Activated naive CD4-positive, alpha-beta T cell treated with Interleukin-2 at 50 U/mL for 16 hours (primary cell): ENCODE measurements at places on chromosomes 7 and 10.

DNA sequence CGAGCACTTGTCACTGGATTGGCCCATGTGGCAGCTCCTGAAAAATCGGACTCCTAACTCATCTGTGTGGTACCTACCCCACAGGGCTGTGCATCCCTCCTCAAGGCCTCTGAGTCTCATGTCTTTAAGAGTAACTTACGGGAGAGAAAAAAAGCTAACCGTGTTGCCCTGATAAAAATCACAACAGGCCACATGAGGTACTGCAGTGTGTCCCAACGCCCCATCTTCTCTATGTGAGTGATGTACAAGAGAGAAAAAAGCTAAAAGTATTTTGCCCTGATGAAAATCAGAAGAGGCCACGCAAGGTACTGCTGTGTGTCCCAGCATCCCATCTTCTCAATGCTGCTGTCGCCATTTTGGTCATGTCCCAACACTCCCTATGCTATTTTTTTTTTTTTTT lies 41.2 kb upstream of the ADRB1 start:
- no peak for DNase-seq

GRCh38 chr10:35336921-35337823 lies 863 bp downstream of the CCNY start:
- peak; percentile 41 for DNase-seq

- no peak for DNase-seq
These were observed 402.6 kb downstream of the SORCS1 start for GRCh38 chr10:106761906-106762305.

DNA sequence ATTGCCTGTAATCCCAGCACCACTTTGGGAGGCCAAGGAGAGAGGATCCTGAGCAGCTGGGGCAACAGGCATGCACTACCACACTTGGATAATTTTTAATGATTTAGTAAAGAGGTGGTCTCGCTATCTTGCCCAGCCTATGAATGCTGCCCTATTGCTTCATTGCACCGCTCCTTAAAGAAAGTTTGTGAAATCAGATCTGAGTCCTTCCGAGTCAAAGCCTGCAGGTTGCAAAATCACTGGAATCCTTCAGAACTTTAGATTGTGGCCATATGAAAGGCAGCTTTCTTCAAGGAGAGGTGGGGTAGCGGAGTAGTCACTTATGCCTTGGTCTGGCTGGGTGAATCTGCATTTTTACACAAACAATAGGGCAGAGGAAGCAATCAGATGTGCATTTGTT lies 166.3 kb downstream of the ARHGAP12 start:
- no peak for DNase-seq

DNA sequence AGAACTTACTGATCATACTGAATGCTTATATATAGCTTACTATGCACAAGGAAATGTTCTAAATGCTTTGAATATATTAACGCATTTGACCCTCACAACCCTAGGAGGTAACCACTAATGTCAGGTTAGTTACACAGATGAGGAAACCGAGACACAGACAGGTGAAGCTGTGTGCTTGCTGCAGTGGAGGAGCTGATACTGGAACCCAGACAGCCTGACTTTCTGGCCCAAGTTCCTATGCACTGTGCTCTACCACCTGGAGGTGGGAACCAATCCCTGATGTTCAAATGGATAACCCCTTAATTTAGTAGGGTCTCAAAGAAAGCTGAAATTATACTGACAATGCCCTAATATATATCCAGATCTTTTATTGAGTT lies 119.6 kb downstream of the SORBS1 start:
- DNase-seq = no peak

DNA sequence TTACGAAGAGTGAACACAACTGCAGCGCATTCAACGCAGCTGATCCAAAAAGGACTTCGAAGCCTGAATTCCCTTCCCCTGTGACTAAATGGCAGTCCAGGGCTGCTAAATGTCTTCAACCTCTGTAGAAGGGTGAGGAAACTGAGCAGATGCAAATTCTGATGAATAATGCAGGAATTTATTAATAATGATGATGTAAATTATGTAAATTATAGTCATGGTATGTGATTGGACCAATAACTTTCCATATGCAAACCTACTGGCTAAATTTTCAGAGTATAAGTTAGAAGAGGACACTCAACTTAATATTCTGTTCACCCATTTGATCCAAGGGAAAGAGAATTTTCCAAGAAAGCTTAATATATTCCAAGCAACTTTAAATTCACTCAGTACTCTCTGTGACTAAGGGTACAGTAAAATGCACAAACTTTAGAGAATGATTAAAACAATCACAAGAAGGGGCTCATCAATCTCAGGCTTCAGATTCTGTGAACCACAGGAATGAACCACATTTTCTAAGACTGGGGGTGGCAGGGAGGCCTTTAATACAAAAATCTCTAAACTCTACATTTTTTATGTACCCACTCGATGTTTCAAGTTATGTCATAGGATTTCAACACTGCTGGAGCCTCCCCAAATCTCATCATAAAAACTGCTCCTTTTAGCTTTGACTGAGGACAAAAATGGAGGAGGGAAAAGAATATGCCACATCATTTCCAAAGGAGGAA lies 3.5 kb downstream of the FGFR2 start:
- DNase-seq = no peak

DNA sequence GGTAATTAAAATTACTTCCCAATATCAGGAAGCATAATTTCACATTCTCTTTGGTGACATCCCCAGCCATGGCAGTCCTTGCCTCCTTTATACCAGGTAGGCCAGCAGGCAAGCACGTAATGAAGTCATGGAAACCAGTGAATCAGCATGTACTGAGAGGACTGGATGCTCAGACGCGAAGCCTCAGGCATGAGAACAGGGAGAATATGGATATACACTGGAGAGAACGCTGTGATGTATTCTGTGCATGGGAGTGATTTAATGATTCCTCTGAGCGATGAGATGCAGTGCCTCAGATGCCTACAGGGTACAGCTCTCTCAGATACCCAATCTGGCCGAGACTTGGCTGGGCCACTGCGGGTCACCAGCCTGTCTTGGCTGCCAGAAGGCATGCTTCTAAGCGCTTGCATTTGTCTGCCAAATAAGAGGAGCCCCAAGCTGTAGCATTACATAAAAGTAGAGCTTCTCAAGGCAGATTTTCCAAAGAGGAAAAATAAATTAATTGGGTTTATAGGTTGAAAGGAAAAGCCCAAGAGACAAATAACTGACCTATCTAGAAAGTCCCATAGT lies 238.1 kb downstream of the RELN start:
- no peak for DNase-seq

GRCh38 chr7:96697822-96698221 lies 11.8 kb downstream of the SEM1 start:
- no peak for DNase-seq

DNA sequence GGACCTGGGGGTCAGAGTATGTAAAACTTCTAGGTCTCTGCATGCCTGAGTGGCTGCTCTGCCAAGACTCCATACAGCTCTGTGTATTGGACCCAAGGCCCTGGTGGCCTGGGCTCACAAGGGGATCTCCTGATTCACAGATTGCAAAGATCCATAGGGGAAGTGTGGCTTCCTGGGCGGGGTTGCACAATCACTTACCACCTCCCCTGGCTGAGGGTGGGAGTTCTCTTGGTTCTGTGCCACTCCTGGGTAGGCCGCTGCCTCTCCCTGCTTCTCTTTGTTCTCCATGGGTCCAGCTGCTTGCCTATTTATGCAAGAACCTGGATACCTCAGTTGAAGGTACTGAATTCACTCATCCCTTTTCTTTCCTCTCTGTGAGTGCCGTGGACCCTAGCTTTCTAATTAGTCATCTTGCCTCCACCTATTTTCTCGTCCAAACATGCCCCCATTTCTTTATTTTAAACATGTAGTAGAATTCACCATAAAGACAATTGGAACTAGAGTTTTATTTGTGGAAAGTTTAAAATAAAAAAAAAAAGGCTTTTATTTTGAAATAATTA lies 18.5 kb upstream of the AGR3 start:
- DNase-seq = no peak

DNA sequence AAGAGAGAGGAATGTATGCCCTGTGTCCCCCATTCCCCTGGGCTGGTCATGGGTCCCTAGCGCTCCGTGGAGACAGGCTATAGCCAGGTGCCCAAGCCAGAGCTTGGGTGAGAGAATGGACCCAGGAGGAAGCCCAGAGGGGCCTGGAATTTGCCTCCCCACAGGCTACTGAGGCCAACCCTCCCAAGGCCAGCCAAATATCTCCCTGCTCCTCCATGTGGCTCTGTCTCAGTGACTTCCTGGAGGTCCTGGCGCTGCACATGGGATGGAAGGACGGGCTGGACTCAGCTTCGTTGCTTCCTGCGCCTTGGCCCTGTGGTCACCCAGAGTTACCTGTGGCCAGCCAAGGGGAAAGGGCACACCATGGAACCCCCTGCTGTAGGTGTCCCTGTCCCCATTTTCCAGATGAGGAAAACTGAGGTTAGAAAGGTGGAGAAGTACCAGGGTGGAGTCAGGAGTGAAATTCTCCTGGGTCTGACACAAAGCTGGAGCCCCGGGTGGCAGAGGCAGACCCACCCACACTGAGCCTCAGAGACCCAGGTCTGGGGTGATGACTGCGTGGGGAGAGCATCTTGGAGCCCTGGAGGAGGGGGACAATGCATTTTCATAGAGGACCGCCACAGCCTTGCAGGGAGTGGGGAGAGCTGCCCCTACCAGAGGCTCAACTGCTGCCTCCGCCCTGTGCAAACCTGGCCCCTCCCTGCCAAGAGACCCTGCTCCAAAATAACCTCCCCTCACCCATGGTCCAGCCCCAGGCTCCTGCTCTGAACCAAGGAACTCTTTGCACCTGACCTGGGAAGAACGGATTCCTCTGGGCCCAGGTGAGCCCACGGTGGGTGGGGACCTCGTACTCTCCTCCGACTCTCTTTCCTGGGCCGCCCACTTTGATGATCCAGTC lies 42.6 kb downstream of the TMEM270 start:
- DNase-seq = no peak

DNA sequence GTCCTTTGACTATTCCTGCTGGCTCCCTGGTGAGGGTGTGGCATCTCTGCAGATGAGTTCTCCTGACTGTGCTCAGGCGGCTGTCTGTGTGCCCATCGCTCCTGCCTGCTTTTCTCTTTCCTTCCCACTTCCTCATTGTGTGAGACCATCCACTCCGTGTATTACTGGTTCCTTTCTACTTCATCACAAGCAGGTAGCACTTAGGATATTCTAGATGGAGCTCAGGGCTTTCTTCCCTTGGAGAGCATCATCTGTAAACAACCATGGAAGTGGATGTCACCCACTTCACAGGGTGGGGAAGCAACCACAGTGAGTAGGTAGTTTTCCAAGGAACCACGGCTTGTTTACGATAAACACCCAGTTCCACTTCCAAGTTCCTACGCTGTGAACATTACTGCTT lies 15.7 kb downstream of the DNAJB6 start:
- no peak for DNase-seq

GRCh38 chr7:13197501-13197900 lies 510.1 kb downstream of the ARL4A start:
- DNase-seq = no peak

DNA sequence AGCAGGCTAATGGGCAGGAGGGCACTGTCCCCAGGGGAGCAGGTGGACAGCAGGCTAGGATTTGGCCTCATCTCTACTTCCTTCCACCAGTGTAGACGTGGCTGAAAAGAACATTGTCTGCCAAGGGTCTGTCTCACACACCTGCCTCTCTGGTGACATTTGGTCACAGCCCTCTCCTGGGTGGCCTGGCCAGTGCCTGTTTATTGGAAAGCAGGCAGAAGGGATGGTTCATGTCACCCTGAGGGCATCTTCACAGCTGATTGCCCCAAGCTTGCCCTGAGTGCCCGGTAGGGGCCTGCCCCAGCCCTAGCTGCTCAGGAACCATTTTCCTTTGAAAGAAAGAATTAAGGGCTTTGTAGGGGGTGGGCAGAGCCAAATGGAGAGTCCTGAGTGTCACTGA lies 138.7 kb downstream of the C10orf105 start:
- no peak for DNase-seq

DNA sequence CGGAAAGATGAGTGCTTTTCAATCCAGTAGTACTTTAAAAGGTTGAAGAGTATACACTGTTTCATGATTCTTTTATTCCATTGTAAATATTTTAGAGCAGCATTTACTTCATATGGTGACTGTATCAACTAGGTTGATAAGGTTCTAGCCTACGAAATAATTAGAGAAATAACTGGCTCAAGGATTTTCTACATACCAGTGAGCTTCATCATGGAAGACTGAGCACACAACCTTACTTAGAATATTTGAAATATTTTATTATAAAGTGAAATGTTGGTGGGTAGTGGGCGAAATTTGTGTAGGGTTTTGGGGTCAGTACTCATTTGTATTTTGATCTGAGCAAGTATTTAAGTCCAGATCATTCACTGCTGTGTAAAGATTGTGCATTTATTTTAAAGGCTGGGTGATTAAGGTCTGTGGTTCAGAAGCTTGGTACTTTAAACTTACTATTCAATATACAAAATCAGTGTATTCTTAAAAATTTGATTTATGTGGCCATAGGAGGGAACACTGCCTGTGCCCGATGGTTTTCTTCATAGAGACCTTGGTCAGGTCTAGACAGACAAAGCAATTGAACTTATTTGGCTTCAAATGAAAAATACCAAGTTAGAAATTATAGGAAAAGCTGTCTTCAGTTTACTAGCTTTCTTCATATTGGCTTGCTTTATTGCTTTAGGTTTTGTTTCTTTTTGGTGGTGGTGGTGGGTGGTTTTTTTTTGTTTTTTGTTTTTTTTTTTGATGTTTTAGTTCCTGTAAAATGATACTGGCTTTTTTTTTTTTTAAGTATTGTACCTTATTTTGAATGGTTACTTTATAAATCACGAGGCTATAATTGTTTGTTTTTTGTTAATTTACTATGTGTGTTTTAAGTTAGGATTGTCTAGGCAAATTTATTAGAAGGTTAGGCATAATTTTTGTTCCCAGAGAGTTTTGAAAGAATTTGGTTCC lies 3.0 kb downstream of the KMT2E start:
- DNase-seq = no peak

GRCh38 chr7:108137993-108138392 lies 7.8 kb upstream of the LAMB4 start:
- no peak for DNase-seq

DNA sequence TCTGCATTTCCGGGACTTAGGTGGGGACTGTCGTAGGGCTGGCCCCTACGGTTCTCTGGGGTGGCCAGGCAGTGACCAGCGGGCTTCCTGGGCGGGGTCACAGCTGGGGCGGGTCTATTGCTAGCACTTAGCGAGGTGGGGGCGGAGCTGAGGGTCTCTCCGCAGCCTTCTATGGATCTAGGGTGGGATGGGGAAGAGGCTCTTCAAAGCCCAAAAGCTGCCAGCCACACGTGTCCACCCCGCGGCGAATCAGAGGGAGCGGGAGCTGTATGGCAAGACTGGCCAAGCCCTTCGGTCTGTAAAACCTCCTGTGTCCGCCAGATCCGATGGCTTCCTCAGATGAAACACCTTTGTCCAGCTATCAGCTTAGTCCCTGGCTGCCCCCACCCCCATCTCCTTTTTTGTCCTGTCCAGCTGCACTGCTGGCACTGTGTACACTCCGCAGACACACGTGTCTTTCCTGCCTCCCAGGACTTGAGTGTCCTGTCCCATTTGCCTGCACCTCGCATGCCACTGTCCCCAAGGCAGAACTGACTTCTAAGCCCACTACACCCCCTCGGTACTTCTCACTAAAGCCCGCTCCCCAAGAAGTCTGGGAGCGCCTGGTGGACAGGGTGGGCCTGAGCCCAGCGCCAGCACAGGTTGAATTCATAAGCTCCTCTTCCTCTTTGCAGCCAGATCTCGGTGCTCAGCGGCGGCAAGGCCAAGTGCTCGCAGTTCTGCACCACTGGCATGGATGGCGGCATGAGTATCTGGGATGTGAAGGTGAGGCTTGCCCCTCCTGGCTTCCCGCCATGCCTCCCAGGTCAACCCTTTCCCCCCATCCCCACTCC lies 14.8 kb downstream of the PDAP1 start:
- DNase-seq = no peak
